ENCODE measurements at places on chromosomes 6 and 20. TPM values are rescaled to one million over a fixed set of nuclear protein-coding genes. Genes with fewer than 3 reads are reported as not detected.

The PPP1R14C gene
- total RNA-seq: 0.32 TPM

The C6orf163 gene
- total RNA-seq: 5.7 TPM

The RAB22A gene
- total RNA-seq: 14.4 TPM

The PTCHD4 gene
- total RNA-seq: not detected

The ARFGEF3 gene
- 0.02 TPM for total RNA-seq

The SIRPB1 gene
- total RNA-seq: 1.1 TPM

DNA sequence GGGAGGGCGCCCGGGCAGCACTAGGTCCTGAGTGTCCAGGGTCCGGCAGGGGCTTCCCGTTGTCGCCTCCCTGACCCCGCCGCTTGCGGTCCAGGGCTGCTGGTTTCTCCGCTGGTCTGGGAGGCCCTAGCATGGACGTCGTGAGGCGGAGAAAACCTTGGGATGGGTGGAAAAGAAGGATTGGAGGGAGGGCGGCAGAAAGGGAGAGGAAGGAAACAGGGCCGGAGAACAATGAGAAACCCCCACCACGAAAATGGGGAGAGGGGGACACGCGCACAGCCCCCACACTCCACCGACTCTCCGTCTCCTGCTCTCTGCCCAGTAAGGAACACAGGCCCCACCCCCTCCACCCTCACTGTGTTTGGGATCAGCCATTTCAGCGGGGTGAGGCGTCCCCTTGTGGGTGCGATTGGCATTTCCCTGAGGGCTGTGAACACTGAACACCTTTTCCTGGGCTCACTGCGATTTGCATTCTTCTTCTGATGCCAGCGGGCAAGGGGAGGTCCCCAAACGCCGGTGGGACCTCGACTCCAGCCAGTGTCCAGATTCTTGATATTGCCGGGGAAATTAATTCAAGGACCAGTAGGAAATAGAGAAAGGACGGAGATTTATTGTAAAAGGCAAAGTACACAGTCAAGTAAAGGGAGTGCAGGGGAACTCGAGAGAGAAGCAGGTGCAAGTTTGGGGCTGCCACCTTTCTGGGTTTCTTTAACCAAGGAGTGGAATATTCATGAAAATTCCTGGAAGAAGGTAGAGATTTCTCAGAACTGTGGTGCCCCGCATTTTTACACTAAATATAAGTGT, 3.3 kb upstream of the RAET1G start:
- no peak for DNase-seq

GRCh38 chr6:10874207-10874606, 7.6 kb downstream of the GCM2 start:
- no peak for DNase-seq

DNA sequence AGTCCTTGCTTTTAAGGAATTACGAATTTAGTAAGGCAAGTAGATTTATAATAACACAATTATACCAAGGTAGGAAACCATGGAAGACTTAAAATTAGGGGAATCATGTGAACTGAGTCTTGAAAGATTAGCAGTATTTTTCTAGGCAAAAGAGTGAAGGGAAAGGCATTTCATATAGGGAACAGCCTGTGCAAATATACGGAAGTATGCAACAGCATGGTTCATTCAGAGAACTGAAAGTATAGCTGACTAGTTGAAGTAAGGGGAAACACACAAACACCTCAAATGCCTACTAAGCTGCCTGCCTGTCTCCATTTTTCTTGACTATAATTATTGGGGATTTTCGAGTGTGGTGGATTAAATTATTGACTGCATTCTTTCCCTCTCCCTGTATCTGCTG, 39.0 kb upstream of the ECHDC1 start:
- DNase-seq: no peak

GRCh38 chr20:57433657-57434389, 42.6 kb downstream of the RBM38 start:
- no peak for DNase-seq

- DNase-seq: no peak
Observed at GRCh38 chr6:117498159-117498558, 15.7 kb downstream of the DCBLD1 start.

- DNase-seq: no peak
Observed at GRCh38 chr6:109897561-109898080, 80.5 kb upstream of the GPR6 start.

GRCh38 chr6:142683714-142684141, 261.2 kb downstream of the HIVEP2 start:
- DNase-seq: no peak

DNA sequence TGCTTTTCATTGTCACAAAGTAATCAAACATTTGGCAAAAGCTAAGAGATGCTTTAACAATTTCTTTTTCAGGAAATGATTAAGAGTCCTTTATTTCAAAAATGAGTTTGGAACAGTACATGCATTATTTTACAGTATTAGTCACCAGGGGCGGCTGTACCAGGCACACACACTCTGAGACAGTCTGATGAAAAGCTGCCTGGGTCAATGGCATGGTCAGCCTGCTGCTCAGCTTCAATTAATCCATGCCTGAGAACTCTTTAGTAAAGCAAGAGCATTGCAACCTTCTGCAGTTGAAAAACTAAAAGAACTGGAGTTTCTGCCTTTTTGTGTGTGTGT, 105.5 kb downstream of the TULP4 start:
- no peak for DNase-seq

DNA sequence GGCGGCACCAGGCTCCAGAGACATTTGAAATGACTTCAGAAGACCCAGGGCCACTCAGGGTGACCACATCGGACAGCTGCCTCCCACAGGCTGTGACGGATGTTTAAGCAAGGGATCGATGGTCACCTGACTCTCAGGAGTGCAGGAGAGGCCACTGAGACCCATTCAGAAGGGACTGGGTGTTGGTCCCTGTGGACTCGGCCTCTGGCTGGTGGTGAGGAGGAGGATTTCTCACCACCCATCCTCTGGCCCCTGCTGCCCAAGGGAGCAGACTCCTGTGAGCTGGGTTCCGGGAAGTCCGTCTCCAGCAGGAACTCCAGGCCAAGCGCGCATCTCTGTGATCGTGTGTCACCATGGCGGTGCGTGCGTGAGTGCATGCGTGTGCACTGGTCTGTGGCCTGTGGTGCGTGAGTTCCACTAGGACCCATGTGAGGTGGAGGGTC, 25.5 kb downstream of the NPEPL1 start:
- no peak for DNase-seq

DNA sequence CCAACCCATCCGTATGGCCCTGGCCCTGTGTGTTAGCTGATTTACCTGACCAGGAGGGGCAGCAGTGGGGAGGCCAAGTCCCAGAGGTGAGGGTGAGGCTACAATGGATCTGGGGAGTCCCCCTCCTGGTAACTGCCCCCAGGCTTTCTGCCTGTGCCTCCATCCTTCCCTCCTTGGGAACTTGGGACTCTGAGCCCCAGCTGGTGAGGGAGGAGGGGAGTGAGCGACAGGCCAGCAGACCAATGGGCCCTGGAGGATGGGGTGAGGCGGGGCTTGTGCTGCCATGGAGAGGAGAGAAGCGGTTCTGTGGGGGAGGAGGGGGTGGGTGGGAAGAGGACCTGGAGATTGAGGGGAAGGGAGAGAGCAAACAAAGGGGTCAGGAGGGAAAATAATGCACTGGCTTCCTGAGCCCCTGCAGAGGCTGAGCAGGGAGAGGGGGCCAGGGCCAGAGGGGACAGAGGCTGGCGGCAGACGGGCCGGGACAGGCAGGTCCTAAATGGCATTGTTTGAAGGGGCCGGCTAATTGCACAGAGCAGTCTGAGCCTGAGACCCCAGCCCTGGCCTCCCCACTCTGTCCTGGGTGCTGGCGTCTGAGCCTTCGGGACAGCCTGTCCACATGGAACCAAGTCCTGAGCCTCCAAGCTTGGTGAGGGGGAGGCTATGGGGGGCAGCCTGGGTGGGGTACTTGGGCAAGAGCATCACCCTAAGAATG, 17.5 kb downstream of the DNMT3B start:
- DNase-seq: no peak

- DNase-seq: no peak
Observed at GRCh38 chr6:41605649-41606048, 32.6 kb upstream of the MDFI start.

All from activated B cell treated with CpG ODN at 0.5 μM for 24 hours (primary cell).